ENCODE measurements at places on chromosomes 7 and 10. TPM values are rescaled to one million over a fixed set of nuclear protein-coding genes. Genes with fewer than 3 reads are reported as not detected.
A peak's percentile ranks its signal among the peaks of the same experiment; 100 is the strongest.

Gene STEAP4
- 5.4 TPM for total RNA-seq

DNA sequence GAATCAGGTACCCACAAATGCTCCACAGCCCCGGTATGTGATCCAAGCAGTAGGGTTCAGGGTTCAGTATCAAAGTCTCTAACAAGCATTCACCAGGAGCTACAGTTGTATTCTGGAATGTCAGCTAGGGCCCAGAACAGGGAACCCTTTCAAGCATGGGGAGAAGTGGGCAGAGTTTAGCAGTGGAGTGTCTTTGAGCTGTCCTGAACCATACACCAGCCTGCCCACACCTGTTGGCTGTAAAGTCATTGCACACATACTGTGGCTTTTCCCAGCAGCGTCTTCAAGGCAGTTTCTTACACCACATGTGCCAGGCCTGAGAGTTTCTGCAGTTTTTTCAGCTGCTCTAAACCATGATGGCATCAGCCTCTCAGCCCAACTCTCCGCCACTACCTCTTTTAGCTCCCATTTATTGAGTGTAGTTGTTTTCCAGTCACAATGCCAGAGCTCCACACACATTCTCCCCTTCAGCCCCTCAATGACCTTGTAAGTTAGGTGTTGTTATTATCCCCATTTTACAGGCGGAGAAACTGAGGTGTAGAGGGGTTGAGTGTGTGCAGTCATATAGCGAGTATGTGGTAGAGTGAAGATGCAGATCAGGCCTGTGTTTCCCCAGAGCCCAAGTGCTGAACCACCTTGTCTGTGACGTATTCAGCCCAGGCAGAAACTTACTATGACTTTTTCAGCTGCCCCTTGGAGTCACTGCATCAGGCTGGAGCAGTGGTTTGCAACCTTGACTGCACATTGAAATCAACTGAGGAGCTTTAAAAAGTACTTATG, 83.1 kb downstream of the CHN2 start:
- no peak for DNase-seq

Gene SPAG6
- total RNA-seq = not detected

DNA sequence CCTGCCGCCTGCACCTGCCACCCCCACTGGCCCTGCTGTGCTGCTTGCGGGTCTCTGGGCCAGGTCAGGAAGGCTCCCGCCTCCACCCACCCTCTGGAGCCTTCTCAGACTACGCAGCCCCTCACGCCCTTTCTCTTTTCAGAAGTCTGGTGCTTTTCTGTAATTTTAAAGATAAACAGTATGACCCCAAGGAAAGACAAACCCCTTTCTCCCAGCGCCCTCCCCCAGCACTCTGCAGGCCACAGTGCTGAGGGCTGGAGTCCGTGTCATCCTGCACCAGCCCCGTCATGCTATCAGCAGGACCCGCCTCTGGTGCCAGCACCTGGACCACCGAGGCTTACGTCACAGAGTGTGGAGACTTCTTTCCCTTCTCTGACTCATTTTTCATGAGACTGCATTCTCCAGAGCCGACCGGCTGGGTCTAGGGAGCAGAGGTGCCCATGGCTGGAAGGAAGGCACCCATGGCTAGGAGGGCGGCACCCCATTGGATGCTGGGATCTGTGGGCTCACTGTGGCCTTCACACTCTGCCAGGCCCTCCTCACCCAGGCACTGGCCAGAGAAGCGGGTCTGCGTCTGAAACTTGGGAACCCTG, 53.4 kb downstream of the CFAP46 start:
- peak; percentile 70 for DNase-seq

GRCh38 chr7:151076863-151077704, 3.5 kb downstream of the FASTK start:
- peak; percentile 90 for DNase-seq

Gene GIGYF1
- total RNA-seq = 29.3 TPM

Gene PDK4
- 0.36 TPM for total RNA-seq

Gene GNAI1
- total RNA-seq = 42.1 TPM

- DNase-seq = peak; percentile 68
Measured at GRCh38 chr10:112389271-112389822, 15.4 kb downstream of the ACSL5 start.

Measured in osteoblast (primary cell).